IPS DF 6.9 (cell line): ENCODE measurements at places on chromosomes 11 and 22.

- no peaks in the 10 kb centered on the region for H3K36me3 ChIP-seq
- H3K27ac ChIP-seq = no peak overlapping the region
- peaks cover 5% of the 10 kb centered on the region for H3K4me1 ChIP-seq
- H3K4me3 ChIP-seq = no peak overlapping the region
These were observed 37.2 kb downstream of the RPS6KA4 start for GRCh38 chr11:64396079-64396591.

GRCh38 chr11:18203723-18204122 is 31.1 kb downstream of the MRGPRX4 start:
- no peaks in the 10 kb centered on the region for H3K4me1 ChIP-seq
- H3K27ac ChIP-seq = no peak overlapping the region
- no peaks in the 10 kb centered on the region for H3K36me3 ChIP-seq
- no peak overlapping the region for H3K4me3 ChIP-seq
- DNase-seq = peak; percentile 31
- no peaks in the 10 kb centered on the region for H3K27me3 ChIP-seq

- H3K4me1 ChIP-seq = peaks cover 4% of the 10 kb centered on the region; the same call in 1 of the 2 replicates
- no peak overlapping the region for H3K27ac ChIP-seq
- no peaks in the 10 kb centered on the region for H3K36me3 ChIP-seq
- DNase-seq = no peak
These were observed 67.4 kb downstream of the TP53I11 start for GRCh38 chr11:44883277-44883676.

DNA sequence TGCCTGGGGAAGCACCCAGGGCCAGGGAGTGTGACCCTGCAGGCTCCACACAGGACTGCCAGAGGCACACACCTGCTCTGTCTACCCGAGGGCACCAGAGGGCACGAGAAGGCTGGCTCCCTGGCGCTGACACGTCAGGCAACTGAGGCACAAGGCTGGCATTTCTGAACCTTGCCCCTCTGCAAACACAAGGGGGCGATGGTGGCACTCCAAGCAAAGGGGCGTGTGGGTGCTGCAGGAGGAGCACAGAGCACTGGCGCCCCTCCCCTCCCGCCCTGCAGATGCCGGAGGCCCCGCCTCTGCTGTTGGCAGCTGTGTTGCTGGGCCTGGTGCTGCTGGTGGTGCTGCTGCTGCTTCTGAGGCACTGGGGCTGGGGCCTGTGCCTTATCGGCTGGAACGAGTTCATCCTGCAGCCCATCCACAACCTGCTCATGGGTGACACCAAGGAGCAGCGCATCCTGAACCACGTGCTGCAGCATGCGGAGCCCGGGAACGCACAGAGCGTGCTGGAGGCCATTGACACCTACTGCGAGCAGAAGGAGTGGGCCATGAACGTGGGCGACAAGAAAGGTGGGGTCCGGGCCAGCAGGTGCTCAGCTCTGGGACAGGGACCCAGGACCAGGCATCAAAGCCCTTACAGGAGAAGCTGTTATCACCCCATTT is 20.8 kb upstream of the TXNRD2 start:
- H3K4me1 ChIP-seq = peaks cover 11% of the 10 kb centered on the region
- H3K4me3 ChIP-seq = no peak overlapping the region
- no peaks in the 10 kb centered on the region; the same call in 1 of the 2 replicates for H3K36me3 ChIP-seq
- H3K27ac ChIP-seq = no peak overlapping the region

GRCh38 chr11:68053117-68053516 is 14.3 kb downstream of the TCIRG1 start:
- peaks cover 12% of the 10 kb centered on the region for H3K36me3 ChIP-seq
- no peak overlapping the region for H3K4me3 ChIP-seq
- no peaks in the 10 kb centered on the region for H3K27me3 ChIP-seq
- H3K4me1 ChIP-seq = no peaks in the 10 kb centered on the region; the same call in 1 of the 2 replicates
- DNase-seq = no peak

GRCh38 chr11:79447038-79447786 is 6.4 kb upstream of the TENM4 start:
- H3K27me3 ChIP-seq = peaks cover 2% of the 10 kb centered on the region; the same call in 1 of the 2 replicates
- DNase-seq = no peak
- no peak overlapping the region for H3K4me3 ChIP-seq
- H3K27ac ChIP-seq = no peak overlapping the region

DNA sequence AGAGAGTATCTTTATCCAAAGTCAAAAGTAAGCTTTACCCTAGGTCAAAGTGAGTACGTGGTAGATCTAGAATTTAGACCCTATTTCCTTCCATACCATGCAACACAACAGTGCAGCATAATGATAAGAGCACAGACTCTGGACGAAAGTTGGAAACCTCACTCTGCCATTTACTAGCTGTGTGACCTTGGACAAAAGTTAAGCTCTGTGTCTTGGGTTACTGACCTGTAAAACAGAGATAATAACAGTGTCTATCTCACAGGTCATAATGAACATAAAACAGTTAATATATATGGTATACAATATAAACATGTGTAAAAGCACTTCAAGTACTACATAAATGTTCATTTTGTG is 13.6 kb upstream of the CHRNA10 start:
- no peaks in the 10 kb centered on the region for H3K4me1 ChIP-seq
- no peak overlapping the region for H3K4me3 ChIP-seq
- no peak for DNase-seq
- H3K36me3 ChIP-seq = peaks cover 19% of the 10 kb centered on the region
- H3K27ac ChIP-seq = no peak overlapping the region

DNA sequence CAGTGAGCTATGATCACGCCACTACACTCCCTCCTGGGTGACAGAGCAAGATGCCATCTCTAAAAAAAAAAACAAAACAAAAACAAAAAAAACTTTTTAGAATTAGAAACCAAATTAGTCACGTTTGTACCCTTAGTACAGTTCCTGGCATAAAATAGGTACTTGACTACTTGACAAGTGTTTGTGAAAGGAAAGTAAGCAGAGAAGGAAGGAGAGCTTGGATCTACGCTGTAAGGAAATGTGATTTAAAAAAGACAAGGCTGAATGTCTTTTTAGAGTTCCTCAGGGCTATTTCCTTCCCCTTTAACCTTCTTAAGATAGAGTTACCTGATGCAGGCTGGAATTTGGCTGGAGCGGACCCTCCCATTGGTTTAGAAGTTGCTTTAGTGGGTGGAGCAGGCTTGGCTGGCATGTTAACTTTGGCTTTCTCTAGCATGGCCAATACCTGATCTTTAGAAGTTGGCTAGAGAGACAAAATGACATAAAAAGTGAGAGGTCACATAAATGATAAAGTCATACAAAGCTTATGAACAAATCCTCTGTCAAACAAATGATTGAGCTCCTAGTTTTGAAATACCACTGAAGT is 50.7 kb downstream of the F2 start:
- no peak for DNase-seq
- H3K27me3 ChIP-seq = no peaks in the 10 kb centered on the region

GRCh38 chr11:14073849-14074476 is 111.4 kb downstream of the SPON1 start:
- no peaks in the 10 kb centered on the region for H3K27me3 ChIP-seq
- H3K27ac ChIP-seq = no peak overlapping the region
- no peak for DNase-seq
- no peak overlapping the region for H3K4me3 ChIP-seq
- H3K36me3 ChIP-seq = no peaks in the 10 kb centered on the region

GRCh38 chr22:20121856-20122415 is 4.9 kb upstream of the TRMT2A start:
- H3K36me3 ChIP-seq = peaks cover 66% of the 10 kb centered on the region
- no peak for DNase-seq
- no peaks in the 10 kb centered on the region for H3K4me1 ChIP-seq
- no peaks in the 10 kb centered on the region for H3K27me3 ChIP-seq
- H3K27ac ChIP-seq = no peak overlapping the region
- H3K4me3 ChIP-seq = no peak overlapping the region

DNA sequence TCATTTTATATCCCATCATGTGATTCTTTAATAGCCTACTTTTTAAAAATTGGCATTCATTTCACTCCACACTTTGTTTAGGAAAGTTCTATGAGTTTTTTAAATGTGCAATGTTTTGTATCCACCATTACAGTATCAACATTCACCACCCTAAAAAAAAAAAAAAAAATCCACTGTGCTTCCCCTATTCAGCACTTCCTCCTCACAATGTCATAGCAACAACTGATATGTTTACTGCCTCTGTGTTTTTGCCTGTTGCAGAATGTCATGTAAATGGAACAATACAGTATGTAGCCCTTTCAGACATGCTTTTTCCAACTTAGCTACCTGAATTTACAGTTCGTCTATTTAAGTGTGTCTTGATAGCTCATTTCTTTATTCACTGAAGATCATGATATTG is 754.2 kb downstream of the FAM181B start:
- no peak overlapping the region for H3K4me3 ChIP-seq
- H3K27me3 ChIP-seq = no peaks in the 10 kb centered on the region
- no peak for DNase-seq
- H3K36me3 ChIP-seq = no peaks in the 10 kb centered on the region
- no peaks in the 10 kb centered on the region for H3K4me1 ChIP-seq

DNA sequence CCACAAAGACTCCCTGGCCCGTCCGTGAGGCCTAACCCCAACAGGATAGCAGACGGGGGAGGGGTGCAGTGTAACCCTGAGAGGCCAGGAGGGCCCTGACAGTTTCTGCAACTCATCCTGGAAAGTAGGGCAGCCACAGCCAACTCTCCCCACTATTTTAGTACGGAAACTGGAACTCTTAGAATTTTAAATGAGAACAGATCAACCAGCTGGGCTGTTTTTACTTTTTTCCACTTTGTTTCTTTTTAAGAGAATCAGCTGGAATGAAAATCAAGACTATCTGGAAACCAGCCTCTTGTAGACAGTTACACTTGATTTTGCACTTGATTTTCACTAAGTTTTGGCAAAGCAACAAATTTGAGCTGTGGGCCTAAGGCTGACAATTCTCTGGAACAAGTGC is 42.7 kb upstream of the NRIP3 start:
- no peaks in the 10 kb centered on the region for H3K36me3 ChIP-seq
- H3K4me1 ChIP-seq = peaks cover 7% of the 10 kb centered on the region
- peaks cover under 1% of the 10 kb centered on the region; the same call in 1 of the 2 replicates for H3K27me3 ChIP-seq
- H3K27ac ChIP-seq = no peak overlapping the region

GRCh38 chr11:39177678-39178077 is 2281.8 kb downstream of the LRRC4C start:
- no peaks in the 10 kb centered on the region for H3K4me1 ChIP-seq
- H3K36me3 ChIP-seq = no peaks in the 10 kb centered on the region
- H3K27me3 ChIP-seq = no peaks in the 10 kb centered on the region
- H3K27ac ChIP-seq = no peak overlapping the region

GRCh38 chr11:30936491-30936890 is 350.3 kb upstream of the MPPED2 start:
- DNase-seq = no peak
- H3K4me1 ChIP-seq = no peaks in the 10 kb centered on the region
- no peaks in the 10 kb centered on the region for H3K27me3 ChIP-seq

GRCh38 chr11:70127653-70128434 is 49.7 kb downstream of the ANO1 start:
- no peak overlapping the region for H3K27ac ChIP-seq
- no peak overlapping the region for H3K4me3 ChIP-seq
- no peaks in the 10 kb centered on the region for H3K36me3 ChIP-seq
- DNase-seq = no peak
